Activated naive CD4-positive, alpha-beta T cell treated with anti-CD3 and anti-CD28 coated beads, Interleukin-2, amount 50 U/mL, for 72 hours (primary cell): ENCODE measurements at places on chromosomes 1 and 21. TPM values are rescaled to one million over a fixed set of nuclear protein-coding genes. Genes with fewer than 3 reads are reported as not detected.

- no peak for DNase-seq
Observed at GRCh38 chr1:176880955-176881595, 283.4 kb downstream of the ASTN1 start.

DNA sequence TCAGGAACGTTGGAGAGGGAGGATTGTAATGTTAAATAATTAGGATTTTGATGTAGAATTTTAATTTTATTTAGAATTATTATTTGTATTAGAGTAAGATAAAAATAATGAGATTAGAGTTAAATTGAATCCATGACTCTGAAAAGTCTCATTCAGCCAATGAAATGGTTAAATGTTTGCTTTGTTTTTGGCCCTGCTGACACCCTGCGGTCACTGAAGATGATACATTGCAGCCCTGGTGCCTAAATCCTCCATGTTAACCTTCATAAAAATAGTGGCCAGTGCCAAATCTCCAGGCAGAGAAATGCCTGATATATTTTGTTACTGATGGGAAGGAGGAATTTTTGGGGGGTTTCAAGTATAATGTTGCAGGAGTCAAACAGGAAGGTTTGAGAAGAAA, 27.3 kb upstream of the RLF start:
- no peak for DNase-seq

Gene WNT4
- total RNA-seq: not detected

Gene FABP3
- not detected for total RNA-seq

GRCh38 chr1:155078469-155079209, at the start of gene EFNA3:
Gene EFNA3 (plus strand): TSS chr1:155078837. CDS start chr1:155078942, 105 bp downstream.
- no peak for DNase-seq

- no peak for DNase-seq
Observed at GRCh38 chr1:84611796-84612195, 37.6 kb upstream of the CTBS start.

DNA sequence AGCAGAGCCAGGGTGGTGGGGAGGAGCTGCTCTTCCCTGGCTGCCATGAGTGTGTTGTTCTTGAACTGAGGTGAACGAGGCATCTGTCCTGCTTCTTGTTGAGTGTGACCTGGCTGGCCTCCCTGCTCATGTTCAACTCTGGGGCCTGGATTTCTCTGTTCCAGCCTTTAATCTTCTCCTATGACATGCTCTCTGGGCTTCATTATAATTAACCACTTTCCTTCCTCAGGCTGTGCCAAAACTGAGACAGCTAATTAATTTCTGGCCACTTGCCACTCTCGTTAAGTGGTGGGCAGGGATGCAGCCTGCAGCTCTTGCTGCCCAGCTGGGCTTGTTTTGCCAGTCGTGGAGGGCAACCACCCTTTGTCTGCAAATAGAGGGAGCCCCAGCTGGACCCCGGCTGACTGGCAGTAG, 23.3 kb downstream of the OPRD1 start:
- DNase-seq: no peak

DNA sequence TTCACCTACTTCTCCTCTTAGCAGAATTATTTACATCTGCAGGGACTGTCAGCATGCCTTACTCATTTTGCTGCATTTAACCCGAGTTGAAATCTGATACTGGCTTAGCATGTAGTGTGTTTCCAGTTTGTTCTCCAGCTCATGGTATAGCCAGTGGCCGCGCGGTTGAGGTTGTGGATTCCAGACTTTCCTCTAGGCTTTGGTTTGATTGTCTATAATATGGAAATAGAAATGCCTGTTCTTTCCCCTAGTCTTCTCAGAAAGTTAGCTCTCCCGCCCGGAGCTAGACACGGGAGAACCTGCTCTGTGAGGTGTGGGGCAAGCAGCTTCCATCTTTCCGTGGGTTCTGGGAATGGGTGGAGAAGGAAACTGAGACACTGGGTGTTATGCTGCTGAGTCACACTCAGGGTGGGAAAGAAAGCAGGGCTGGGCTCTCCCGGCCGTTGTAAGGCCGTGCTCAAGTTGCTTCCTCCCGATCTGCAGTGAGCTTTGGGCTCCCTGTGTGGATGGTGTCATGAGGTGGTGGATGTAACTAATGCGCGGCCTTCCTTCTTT, 206.8 kb upstream of the TMEM51 start:
- no peak for DNase-seq

GRCh38 chr1:227174164-227174563, 144.1 kb downstream of the CDC42BPA start:
- DNase-seq: no peak

DNA sequence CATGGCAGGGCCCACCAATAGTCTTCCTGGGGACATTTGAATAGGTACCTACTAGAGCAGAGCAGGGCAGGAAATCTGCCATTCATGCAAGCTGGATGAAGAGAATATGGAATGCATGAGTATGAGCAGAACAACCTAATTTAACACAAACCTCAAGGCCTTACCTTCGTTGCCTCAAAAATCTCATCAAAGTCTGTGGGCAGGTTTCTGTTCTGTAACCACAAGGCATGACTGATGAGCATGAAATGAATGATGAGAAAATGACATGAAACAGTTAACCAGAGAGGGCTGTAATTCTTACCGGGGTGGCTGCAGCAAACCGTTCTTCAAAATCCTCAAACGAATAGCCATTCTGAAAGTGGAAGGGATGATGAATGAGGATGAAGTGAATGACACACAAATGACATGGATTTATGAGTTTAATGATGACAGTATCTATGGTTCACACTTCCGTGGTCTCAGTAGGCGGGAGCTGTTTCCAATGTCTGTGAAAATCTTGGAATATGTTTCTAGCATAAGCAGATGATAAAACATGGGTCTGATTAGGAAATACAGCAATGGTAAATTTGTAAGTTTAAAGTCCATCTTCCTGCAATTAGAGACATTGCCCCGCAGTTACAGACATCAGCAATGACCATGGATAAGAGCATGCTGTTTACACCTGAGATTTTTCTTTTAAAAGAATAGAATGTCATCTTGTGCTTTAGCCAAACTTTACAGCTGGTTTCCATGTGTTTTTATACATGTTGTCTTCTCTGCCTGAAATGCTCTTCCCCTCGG, 67.6 kb upstream of the C8B start:
- no peak for DNase-seq

Gene CFAP74
- not detected for total RNA-seq

DNA sequence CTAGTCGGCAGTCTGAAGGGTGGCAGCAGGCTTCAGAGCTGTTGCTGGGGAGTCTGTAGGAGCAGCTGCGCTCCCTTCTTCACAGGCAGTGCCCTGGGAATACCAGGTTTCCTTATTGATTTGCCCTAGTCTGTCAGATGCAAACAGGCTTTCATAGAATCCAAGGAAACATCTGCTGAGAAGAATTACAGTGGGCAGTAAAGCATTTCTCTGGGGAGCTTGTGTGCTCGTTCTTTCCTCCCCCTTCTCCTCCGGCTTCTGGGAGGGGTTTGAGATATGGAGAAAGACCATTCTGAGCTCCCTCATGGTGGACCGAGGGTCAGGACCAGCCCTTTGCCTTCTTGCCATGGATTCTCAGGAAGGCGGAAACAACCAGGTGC, 25.4 kb upstream of the PARP1 start:
- no peak for DNase-seq

- DNase-seq: no peak
Observed at GRCh38 chr1:56535939-56536338, 43.4 kb downstream of the PLPP3 start.

- DNase-seq: no peak
Observed at GRCh38 chr1:177209357-177209756, 38.6 kb downstream of the BRINP2 start.

Gene KAZN
- 2.2 TPM for total RNA-seq

DNA sequence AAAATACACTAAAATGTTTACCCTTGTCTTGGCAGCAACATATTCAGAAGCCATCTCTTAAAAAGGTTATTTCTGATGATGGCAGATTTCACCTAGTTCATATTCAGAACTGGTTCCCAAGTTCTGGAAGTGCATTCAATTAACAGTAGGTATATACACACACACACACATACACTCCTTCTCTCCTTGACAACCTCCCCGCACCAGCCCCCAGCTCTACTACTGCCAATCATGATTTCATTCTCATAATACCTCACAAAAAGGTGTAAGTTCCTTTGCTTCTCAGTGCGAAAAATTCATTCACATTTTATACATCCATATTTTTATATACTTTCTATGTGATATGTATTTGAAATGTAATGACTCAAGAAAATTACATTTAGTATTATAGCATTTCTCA, 228.1 kb upstream of the ST6GALNAC5 start:
- no peak for DNase-seq

GRCh38 chr21:33984021-33984481, 68.4 kb upstream of the ATP5PO start:
- DNase-seq: no peak

DNA sequence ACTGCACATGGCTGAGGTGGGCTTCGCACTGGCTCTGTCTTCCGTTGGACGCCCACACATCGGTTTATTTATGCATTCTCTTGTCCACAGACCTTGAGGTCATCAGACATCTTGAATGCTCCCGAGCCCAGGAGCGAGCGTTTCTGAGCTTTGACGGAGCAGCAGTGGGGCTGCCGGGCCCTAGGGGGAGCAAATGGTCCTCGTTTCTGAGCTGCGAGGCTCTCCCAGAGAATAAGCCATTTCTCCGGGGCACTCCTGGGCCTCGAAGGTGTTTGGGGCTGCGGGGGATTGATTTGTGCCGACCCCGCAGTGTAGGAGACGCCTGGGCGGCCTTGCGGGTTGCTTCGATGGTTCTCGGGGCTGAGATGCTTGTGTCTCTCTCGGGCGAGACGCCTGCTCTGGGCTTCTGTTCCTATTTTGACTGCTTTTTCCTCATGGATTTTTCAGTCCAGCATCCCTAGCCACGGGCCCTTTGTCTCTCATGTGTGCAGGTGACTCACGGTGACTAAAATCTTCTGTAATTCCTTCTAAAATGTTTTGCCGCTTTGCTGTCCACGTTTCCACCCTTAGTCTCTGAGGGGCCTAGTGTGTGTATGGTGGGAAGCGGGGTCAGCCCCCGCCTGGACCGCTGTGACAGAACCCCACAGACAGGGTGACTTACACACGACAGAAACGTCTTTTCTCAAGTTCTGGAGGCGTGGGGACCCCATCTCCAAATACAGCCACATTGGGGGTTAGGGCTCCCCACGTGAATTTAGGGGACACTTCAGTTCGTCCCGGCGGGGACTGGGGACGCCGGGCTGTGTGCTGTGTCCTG, 62.1 kb downstream of the FAAP20 start:
- DNase-seq: no peak

DNA sequence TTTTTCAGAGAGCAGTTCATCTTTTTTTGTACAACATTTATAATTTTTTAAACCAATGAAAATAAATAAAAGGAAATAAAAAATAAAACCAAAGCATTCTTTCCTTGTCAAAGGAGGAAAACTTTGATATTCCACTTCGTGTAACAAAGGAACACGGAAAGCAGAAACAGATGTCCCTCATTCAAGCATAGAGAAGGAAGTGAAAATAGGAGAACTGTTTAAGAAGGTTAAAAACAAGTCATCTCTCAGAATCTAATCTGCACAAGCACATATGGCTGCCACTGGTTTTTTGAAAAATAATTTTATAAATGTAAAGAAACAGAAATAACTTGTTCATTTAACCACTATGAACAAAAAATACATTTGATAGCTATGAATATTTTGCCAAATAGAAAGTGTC, 35.9 kb upstream of the ZNF644 start:
- no peak for DNase-seq

DNA sequence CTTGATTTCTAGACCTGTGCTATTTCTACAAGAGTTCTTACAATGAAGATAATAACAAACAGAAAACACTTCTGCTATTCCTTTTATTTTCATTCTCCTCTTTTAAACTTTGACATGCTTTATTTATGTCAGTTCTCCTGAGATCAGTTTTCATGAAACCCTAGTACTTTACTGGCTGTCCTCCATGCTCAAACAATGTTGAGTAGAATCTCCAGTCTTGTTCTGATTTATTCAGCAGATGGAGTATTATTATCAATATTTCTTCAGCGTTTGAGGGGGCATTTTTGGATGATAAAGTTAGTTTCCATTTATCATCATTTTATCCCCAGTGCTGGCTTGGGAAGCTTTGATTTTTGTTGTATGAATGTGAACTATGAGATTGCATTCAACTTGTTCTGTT, 85.9 kb upstream of the WARS2 start:
- no peak for DNase-seq

DNA sequence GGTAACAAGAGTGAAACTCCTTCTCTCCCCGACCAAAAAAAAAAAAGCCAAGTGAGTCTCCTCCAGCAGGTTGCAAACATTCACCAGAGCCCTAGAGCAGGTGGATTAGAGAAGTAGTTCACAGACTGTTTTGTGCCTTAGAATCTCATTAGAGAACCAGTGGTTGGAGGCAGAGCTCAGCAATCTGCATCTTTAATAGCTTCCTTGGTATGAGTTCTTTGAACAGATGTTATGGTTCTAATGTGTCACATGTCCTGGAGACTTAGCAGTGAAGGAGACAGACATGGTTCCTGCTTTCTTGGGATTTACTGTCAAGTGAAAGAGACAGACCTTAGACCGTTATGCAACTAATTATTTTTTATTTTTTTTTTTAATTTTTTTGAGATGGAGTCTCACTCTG, 26.8 kb downstream of the SESN2 start:
- no peak for DNase-seq

- no peak for DNase-seq
Observed at GRCh38 chr1:236282425-236282716, 613 bp upstream of the ERO1B start.

Gene KIF17
- 0.18 TPM for total RNA-seq

- DNase-seq: no peak
Observed at GRCh38 chr21:40732253-40733023, 114.5 kb downstream of the DSCAM start.

Gene ACBD3
- 18.9 TPM for total RNA-seq

DNA sequence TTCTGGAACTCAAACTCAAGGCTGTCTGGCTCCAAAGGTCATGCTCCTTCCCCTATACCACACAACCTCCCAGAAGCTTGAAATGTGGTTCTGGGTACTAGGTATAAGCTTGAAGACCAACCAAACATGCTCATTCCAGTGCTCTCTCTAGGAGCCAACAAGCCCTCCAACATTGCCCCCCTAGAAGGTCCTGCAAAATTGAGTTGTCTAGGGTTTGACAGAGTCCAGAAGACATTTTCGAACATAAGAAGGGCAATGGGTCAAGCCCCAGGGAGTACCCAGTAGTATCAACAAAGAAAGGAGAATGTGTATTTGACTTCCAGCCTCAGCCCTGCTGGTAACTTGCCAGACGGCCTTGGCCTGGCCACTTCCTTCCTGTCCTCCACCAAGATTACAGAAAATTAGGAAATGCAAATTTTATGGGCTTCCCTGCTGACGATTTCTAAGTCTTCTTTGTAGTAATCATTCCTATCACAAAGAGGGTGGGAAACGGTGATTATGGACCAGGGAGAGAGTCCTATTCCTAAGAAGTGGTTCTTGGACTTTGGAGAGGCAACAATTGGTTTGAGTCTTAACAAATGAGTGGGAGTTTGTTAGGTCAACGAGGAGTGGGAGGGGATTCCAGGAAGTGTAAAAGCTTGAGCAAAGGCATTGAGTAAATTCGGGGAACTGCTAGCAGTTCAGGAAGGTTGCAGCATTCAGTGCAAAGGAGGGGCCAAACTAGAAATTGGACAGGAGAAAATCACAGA, 18.7 kb upstream of the SLAMF1 start:
- no peak for DNase-seq

DNA sequence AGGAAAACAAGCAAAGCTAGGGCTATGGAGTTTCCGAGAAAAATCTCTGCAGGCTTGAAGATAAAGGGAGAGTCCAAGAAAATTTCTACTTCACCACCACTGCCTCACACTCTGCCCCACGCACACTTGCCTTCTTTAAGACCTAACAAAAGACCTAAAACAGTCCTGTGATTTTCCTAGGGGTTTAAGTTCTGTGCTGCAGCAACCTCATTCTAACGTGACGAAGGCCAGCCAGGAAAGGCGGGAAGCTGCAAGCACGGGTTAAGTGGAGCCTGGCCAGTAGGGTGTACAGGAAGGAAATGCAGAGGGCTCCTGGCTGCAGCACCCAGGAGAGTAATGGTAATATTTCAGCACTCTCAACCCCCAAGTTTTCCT, 1.5 kb downstream of the SPATA6 start:
- no peak for DNase-seq
